GM12865 (cell line): ENCODE measurements at places on chromosomes 7 and 10.

DNA sequence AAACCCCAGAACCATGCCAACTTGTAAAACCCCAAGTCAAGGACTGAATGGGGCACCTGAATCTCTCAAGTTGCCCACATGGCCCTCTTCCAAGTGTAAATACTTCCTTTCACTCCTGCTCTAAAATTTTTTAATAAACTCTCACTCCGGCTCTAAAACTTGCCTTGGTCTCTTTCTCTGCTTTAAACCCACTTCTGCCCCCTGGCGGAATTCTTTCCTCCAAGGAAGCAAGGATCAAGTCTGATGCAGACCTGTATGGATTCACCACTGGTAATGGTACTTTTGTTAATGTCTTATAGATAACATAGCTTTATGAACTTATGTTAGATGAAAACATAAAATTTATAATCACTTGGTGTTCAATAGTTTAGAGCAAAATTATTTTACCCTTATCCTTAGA is 33.8 kb downstream of the SLC16A9 start:
- DNase-seq: no peak

DNA sequence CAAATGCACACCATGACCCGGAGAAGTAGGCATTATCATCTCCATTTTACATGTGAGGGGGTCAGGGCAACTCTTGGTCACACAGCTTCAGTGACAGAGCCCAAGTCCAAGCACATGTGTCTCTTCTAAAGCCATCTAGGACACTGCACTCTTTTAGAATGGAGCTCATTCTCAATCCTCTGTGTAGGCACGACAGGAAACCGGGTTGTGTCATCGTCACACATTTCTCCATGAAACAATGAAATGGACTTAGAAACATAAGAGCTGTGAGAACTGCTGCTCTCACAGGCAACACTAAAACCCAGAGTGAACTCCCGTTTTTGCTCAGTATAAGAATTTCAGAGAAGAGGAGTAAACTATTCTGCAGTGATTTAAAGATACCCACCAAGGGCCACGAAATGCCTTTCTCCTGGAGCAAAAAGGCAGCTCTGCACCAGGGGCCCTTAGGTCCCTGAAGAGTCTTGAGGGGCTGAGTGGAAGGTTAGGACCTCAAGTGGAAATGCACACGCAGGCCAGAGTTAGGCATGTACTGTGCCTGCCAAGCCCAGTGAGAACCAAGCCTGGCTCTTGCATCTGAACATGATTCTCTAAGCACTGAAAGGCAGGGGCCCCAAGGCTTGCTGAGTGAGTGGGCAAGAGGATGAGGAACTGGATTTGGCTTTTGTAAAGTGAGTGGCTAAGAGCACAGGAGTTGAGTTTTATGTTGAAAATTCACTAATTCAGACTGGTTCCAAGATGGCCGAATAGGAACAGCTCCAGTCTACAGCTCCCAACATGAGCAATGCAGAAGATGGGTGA is 13.3 kb downstream of the ALOX5 start:
- DNase-seq: no peak

GRCh38 chr10:129277084-129277483 is 190.0 kb upstream of the MGMT start:
- DNase-seq: no peak

DNA sequence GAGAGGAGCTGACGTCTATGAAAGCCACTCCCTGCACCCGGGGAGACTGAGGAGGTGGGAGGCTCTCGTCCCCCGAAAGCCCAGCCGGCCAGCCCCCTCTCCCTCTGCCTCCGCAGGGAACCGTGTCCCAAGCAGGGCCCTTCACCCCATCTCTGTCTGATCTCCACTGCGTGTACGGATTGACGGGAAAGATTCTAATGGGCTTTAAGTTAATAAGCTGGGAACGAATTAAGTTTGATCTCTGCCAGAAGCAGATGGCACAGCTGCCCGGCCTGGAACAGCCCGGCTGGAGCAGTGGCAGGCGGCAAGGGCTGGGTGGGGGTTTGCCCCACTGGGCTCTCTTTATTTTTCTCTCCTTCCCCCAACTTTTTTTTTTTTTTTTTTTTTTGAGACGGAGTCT is 6.1 kb upstream of the SLC29A4 start:
- DNase-seq: no peak

GRCh38 chr7:80859272-80859970 is 59.4 kb downstream of the SEMA3C start:
- no peak for DNase-seq

DNA sequence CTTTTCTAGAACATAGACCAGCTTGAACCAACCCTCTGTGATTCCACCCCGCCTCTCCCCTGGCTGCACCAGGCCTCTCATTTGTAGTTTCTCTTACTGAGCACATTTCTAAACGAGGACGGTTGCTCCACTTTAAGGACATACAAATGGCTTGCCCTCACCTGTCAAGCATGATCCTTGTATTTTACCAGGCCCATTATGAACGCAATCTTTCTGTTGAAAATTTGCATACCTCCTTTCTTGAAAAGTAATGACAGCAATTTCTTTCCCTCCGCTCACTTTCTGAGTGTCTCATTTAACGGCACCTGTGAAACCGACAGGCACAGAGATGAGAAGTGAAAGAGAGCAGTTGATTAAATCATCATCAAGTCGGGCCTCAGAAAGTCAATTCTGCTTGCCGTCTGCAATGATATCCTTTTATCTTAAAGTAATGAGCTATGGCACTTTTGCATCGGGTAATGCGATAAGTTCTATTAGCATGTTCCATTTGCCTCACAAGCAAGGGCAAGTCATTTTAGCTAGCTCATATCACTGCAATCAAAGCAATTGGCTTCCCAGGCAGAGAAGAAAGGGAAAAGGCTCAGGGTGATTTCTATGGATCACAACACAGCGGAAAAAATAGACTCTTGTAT is 705.6 kb upstream of the GALNT17 start:
- no peak for DNase-seq

GRCh38 chr10:83957168-83957947 is 182.0 kb upstream of the GHITM start:
- no peak for DNase-seq

DNA sequence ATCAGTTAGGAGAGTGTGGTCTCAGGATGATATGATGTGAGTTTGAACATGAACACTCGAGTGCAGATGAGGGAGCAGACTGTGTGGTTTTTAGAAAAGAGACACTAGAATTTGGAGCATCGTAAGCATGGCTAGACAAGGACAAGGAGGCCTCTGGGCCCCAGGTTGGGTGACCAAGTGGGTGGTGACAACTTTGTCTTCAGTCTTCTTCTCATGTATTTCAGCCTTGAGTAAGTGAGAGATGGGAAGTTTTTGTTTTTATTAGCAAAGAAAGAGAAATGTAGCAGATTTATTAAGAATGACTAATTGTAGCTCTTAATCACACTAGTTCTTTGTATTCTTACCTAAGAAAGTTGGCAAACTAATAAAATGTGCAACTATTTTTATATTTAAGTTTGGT is 16.3 kb downstream of the TES start:
- DNase-seq: no peak

- peak; percentile 43 for DNase-seq
Measured at GRCh38 chr7:128347647-128348097, 4.0 kb upstream of the RBM28 start.

GRCh38 chr10:92844746-92845145 is 3.6 kb upstream of the EXOC6 start:
- no peak for DNase-seq

- no peak for DNase-seq
Measured at GRCh38 chr10:97607095-97607636, 17.6 kb downstream of the C10orf62 start.

GRCh38 chr7:55485501-55486191 is 86.7 kb downstream of the VOPP1 start:
- DNase-seq: no peak

DNA sequence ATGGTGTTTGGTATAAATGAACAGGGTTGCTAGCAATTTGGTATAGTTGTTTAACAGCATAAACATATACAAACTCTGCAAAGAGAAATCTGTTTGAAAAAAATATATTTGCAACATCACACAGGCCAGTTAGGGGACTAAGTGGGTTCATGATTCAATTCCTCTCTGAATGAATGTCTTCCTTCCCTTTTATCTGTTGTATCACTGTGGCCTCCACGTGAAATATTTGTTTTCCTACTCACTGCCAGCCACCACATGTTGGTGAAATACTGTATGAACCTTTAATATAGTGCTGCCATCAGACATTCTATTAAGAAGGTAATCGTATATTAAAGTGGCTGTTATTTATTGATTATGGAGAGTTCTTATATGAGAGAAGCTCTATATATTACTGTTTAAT is 157.0 kb downstream of the ARID5B start:
- no peak for DNase-seq

- DNase-seq: no peak
Measured at GRCh38 chr10:71512312-71512711, 115.6 kb downstream of the CDH23 start.

DNA sequence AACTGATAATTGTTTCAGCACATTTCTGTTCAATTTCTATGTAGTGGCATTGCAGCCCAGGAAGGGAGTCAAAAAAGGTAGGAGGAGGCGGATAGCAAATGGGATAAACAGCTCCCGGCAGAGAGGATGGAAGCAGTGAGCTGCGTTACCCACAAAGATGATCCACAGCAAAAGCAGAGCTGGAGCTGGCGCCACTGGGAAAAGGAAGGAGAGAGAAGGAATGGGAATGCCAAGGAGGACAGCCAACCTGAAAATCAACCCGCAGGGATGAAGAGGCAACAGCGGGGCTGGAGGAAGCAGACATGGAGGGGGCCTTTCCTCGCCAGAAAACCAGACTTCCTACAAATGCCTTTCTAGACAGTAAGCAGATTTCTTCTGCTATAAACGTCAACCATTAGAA is 82.7 kb upstream of the ADAM12 start:
- no peak for DNase-seq

GRCh38 chr10:29826801-29827450 is 192.2 kb upstream of the SVIL start:
- no peak for DNase-seq

DNA sequence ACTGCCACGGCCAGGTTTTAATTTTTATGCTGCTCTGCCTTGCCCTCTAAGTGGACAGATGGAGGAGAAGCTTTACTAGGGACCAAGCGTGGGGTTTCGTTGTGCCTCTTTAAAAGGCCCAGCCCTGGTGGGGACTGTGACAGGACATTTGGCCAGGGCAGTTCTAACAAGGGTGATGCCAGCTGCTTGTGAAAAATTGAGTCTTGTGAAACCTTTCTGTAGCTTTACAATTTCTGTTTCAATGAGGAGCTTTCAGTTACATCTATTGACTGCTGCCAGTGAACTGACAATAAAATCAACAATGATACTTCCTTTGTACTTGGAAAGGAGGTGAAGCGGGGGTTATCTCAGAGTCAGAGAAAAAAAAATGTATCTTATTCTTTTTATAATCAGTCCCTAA is 233.1 kb upstream of the CSTF2T start:
- peak; percentile 10 for DNase-seq

GRCh38 chr10:98482096-98482495 is 35.4 kb upstream of the HPS1 start:
- no peak for DNase-seq

DNA sequence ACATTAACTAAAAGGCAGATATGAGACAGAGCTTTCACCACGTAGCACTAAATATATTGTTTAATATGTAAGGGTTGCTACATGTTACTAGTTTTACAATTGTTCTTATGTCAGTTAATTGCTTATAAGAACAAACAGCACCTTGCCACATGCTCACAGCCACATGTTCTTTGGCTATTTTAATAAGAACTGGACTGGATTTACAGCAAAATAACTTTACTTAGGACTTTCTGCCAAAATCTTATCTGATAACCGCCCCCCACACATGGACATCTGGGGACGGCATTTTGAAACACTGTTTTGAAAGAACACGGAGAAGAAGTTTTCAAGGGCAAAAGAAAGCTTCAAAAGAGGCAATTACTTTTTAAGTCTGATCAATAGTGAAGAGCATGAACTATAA is 45.3 kb downstream of the JAZF1 start:
- no peak for DNase-seq

DNA sequence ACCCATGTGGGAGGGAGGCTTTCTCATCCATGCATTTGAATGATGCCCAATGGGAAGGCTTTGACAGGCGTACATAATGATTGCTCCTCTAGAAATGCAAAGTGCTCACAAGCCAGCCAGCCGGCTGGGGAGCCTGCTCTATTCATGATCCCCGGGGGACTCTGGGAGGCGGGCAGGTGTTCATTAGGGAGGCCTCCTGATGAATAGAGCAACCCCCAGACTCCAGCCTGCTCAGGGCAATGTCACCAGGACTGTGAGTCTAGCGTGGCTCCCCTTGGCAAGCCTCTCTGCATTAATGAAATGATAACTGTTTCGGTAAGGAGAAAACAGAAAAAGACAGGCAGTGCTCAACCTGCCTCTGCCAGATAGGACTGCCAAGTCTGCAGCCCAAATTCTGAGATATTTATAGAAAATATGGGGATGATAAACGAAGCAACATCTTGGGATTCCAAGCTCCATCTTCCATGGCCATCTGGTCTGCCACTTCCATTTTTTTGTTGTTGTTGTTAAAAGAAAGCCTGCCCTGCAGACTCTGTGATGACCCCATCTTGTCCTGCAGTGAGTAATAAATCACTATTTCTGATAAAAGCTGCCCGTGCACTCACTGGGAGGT is 236.4 kb downstream of the PRPF18 start:
- DNase-seq: no peak
